ENCODE measurements at places on chromosomes 4 and X. TPM values are rescaled to one million over a fixed set of nuclear protein-coding genes. Genes with fewer than 3 reads are reported as not detected.

KIT gene
- 3.3 TPM for total RNA-seq

GPC4 gene
- total RNA-seq: 4.8 TPM

TCP11X2 gene
- not detected for total RNA-seq

CCNA2 gene
- total RNA-seq: 1.4 TPM

TRPC5OS gene
- not detected for total RNA-seq

NSUN7 gene
- total RNA-seq: 0.25 TPM

PPP4R3C gene
- not detected for total RNA-seq

FAM133A gene
- not detected for total RNA-seq

GRCh38 chr4:127335073-127335620, 297.6 kb upstream of the INTU start:
- no peak for DNase-seq

GRCh38 chrX:110284159-110284558, 33.7 kb downstream of the AMMECR1 start:
- no peak for DNase-seq

DNA sequence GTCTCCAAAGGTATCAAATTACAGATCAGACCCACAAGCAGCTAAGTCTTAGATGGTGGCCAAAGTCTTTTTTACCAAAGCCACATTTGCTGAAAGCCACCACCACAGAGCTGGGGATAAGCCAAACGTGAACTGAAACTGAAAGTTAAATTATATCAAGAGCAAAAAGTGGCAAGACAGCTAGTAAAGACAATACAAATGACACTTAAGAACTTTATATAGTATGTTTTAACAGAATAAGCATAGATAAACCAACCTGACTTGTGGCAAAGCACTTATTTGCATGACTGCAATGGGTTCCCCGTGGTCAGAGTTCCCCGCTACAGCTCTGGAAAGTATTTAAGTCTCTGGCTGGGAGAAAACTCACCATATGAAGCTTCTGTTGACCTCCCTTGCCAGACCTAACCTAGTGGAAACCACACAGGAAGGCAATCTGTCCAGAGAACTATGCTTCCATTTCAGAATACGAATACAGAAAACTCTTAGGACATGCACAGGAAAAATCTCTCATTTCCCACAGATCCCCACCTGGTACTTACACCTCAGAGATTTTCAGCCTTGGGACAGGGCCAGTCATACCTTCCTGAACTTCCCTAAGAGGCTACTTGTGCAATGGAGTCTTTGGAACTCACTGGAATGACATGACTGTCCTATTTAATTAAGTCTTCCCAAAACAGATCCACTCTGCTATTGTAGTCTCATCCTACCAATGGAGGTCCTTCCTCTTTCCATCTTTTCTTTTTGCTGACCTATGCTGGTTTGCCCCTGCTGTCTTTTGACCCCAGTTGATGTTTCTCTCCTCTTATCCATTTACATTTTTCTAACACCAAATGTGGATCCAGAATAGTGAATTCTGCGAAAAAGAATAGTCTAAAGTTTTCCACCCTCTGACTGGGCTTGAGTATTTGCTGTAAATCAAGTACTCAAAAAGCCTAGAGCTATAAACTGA, 225.1 kb downstream of the NR3C2 start:
- no peak for DNase-seq

DNA sequence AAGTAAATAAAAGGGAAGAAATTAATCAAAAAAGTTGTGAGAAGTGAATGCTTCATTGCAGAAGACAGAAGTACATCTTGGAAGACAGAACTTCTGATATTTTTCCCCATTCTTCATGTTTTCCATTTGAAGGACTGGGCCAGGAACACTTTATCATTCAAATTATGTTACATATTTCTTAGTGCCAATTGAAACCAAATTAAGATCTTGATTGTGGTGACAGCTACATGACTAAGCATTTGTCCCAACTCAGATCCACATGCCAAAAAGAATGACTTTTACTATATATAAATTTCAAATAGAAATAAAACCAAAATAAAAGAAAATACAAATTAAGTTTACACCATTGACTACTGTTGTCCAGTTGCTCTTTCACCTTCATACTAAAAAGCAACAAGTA, 14.0 kb upstream of the FGF5 start:
- no peak for DNase-seq

GRCh38 chr4:185797018-185797417, 15.0 kb downstream of the SORBS2 start:
- DNase-seq: peak; percentile 66

DNA sequence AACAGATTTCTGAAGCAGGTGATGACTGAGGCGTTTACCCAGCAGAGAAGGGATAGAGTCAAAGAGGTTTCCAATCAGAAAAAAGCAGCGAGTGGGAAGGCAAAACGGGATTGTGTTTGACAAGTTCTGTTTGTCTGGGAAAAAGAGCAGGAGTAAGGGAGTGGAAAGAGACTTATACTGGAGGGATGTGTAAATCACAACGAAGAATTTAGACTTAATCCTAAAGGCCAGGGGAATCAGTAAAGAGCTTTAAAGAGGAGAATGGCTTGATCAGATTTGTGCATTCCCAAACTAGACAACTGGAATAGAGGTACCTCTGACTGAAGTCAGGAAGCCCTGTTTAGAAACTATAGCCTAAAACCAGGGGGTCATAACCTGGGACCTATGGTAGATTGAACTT, 31.5 kb upstream of the LRBA start:
- no peak for DNase-seq

DNA sequence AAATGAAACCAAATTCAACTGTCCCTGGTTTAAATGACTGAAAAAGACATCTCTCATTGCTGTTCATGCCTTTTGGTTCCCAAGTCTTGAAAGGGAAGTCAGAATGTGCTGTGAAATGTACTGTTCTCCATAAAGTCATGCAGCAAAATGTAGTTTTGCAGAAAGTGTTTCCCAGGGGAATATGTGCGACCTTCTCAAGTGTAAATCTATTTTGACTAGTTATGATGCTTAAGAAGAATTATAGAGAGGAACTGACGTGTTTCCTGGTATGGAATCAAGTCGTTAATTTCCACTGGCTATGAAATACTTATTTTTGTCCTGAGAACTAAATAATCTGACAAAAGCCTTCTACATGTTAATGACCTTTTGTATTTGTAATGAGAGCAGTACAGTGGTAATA, 223.1 kb downstream of the CLCN4 start:
- DNase-seq: no peak

DNA sequence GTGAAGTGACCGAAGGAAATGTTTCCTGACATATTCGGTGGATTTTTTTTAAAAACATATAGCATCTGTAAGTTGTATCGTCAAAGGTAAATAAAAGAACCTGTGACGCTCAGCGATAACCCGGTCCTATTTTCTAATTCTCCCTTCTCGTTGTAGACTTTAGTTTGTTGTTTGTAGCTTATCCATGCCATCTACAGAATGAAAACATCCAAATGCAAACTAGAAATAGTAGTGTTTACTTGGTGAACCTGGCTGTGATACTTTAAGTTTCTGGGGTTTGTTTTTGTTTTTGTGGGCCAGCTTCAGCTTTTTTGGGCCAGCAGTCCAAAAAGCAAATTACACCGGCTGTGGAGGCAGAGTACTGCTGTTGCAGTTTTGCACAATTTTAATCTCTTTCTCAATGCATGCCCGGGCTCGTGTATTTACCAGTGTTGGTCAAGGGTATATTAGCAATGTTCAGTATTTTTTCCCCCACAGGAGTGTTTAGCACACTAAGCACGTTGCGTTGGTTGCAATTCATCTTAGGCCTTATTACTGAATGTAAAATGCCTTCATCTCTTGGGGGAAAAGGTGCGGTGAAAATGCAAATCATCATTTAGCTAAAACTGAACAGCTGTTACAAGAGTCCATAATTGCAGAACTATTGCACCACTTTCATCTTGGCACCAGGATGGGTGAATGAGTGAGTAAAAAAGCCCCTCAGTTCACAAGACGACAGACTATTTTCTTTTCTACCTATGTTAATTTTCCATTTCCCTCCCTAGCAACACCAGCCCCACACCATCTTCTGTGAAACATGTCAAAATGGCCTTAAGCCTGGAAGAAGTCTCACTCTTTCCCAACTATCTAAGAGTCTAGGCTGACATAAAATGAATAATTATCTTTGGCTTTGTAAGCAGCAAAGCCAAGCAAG, 1.7 kb upstream of the CNOT6L start:
- no peak for DNase-seq

- DNase-seq: no peak
Measured at GRCh38 chr4:70930530-70931256, 28.5 kb downstream of the MOB1B start.

- DNase-seq: no peak
Measured at GRCh38 chrX:30577362-30577991, at the start of gene TASL. Gene TASL (minus strand): TSS chrX:30577766. CDS start chrX:30560355, 17,411 bp downstream.

DNA sequence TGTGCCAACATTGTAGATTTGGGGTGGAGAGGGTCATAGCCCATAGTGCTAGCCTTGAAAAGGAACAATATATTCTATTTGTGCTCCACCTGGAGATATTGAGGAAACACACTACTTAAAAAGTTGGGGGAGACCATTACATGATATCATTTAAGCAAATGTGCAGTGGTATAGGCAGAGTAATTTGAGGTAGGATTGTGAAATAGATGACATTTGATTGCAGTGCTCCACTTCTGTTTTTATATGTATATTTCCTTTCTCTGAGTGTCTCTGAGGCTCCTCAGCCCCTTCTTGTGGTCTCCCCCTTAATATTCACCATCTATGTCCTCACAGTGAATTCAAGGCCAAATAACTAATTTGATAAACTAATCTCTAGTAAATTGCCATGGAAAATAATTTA, 85.6 kb upstream of the NMU start:
- DNase-seq: no peak

DNA sequence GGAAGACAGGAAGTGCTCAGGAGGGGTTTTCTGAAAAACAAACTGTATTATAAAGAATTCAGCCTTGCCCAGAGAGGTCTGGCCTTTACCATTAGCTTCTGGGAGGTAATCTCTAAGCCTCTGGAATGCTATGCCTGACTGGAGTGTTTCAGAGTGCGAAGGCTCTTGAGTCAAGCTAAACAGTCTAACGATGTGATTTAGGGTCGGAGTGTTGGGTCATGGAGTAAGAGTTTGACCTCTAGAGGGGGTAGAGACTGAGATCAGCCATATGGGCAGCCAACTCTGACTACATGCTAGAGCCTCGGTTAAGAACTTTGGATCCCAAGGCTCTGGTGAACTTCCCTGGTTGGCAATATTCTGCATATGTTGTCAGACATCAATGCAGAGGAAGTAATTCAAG, 15.0 kb downstream of the BOD1L1 start:
- no peak for DNase-seq

DNA sequence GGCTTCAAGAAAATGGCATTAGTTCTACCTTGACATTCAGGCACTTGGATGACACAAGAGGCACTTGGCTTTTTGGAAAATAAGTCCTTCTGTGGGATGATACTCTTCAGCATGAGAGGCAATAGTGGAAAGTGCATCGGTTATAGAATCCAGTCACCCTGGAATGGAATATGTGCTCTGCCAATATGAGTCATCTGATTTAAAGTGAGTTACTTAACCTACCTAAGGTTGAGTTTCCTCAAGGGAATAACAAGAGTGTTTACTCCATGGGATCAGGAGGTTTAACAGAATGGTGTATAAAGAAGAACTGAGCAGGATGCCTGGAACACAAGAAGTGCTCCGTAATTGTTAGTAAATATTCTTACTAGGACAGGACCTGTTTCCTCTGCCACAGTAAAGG, 10.7 kb downstream of the SLC39A8 start:
- DNase-seq: no peak

DNA sequence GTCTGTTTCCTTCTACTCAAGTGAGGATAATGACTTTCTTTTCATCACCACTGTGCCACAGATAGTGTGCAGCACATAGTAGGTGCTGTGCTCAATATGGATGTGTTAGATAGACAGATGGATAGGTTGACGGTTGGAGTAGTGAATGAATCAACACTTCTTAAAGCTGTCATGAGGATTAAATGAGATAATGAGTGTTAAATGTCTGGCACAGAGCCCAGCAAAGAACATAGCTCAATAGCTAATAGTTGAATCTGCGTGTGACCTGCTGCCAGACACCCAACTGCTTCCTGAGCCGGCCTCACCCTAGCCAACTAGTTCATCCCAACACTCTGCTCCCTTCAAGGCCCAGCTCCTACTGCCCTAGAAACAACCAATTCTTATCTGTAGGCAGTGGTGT, 67.7 kb upstream of the PJA1 start:
- no peak for DNase-seq

DNA sequence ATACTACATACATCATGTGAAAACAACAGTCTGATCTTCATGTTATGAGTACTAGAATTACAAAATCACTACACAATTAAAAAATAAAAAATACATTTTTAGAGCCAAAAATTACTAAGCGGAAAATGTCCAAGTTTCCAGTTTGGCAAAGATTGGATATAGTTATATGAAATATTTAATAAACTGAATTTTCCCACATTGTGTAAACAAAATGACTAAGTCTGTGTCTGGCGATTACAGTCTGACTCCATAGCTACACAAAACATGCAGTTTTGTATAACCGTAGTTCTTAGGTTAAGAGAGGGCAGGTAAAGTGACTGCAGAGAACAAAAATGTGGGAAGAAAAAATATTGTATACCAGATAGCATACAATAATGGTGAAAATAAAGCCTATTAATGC, 59.2 kb upstream of the TMEM47 start:
- DNase-seq: no peak

- no peak for DNase-seq
Measured at GRCh38 chr4:86870442-86871069, 21.4 kb upstream of the SLC10A6 start.

DNA sequence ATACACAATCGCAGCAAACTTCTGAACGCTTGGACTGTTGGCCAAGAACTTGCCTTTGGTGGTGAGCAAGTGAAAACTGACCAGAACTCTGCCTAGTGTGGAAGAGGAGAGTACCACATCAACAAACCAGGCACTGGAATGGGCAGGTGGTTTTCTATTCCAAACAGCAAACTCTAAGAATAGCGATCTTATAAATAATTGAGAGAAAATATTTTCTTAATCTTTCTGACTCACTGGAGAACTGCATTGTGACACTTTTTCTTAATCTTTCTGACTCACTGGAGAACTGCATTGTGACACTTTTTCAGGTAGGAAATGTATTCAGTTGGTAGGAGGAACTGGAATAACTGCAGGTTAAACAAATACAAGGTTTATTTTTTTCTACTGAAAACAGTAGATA, 57.0 kb upstream of the SORBS2 start:
- no peak for DNase-seq

DNA sequence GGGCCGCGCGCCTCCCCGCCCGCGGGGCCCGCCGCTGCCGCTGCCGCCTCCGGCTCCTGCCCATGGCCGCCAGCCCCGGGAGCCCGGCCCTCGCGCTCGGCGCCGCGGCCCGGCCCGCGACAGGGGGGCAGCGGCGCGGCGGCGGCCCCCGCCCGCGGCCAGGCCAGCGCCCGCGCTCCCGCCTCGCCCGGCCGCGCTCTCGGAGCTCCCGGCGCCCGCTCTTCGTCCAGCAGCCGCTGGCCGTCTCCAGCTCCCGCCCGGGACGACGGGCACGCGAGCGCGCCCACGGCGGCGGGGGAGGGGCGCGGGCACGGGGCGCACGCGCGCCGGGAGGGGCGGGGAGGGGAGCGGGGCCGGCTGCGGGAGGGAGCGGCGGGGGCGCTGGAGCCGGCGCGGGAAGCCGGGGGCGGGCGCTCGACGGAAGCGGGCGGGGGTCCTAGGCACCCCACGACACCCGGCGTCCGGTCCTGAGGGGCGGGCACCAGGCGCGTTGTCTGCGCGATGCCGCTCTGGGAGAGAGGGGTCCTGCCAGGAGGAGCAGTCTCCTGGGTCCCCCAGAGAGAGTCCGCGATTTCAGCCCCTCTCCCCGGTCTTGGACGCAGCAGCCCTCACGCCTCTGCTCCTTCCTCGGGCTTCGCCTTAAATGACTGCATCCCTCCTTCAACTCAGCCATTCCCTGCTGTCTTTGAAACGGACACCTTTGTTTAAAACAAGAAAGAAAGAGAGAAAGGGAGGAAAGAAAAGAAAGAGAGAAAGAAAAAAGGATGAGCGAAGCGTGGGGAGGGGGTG, 490 bp upstream of the PDZD4 start:
- DNase-seq: no peak
